ENCODE measurements at places on chromosomes 13 and 19.

- DNase-seq: no peak
These were observed 43.0 kb downstream of the RB1 start for GRCh38 chr13:48346583-48346982.

DNA sequence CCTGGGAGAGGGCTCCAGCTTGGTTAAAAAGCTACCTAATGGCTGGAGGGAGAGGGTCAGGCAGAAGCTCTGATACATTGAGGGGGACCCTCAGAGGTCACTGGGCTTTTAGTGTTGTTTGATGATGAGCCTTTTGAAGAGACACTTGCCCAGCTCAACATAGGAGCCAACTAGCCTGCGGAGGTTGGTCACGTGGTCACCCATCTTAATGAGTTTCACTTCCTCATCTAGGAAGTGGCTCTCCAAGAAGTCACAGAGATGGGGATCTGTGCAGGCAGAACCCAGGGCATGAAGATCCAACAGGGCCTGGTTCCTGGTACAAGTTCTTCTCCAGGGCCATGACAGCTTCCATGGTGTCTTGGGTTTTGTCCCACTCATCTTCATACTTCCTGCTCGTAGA, 33.4 kb downstream of the IPO5 start:
- no peak for DNase-seq

- no peak for DNase-seq
These were observed 255.0 kb downstream of the LIG4 start for GRCh38 chr13:107960301-107960700.

GRCh38 chr13:101570410-101570809, 117.9 kb downstream of the ITGBL1 start:
- no peak for DNase-seq

GRCh38 chr13:46895381-46895780, 1.5 kb downstream of the HTR2A start:
- no peak for DNase-seq
